Epithelial cell of proximal tubule (primary cell): ENCODE measurements at places on chromosomes 7 and 10. TPM values are rescaled to one million over a fixed set of nuclear protein-coding genes. Genes with fewer than 3 reads are reported as not detected.

EBF3 gene
- total RNA-seq: not detected in 2 replicates

GPR158 gene
- not detected in 2 replicates for total RNA-seq

LIPK gene
- total RNA-seq: not detected in 2 replicates

RAB19 gene
- total RNA-seq: 2.7 and 3.6 TPM in 2 replicates

ST7 gene
- 13.8 and 19.4 TPM in 2 replicates for total RNA-seq

EN2 gene
- total RNA-seq: not detected in 2 replicates

ANKRD61 gene
- 0.12 TPM in 1 of 2 replicates, not detected in the other for total RNA-seq

DNA sequence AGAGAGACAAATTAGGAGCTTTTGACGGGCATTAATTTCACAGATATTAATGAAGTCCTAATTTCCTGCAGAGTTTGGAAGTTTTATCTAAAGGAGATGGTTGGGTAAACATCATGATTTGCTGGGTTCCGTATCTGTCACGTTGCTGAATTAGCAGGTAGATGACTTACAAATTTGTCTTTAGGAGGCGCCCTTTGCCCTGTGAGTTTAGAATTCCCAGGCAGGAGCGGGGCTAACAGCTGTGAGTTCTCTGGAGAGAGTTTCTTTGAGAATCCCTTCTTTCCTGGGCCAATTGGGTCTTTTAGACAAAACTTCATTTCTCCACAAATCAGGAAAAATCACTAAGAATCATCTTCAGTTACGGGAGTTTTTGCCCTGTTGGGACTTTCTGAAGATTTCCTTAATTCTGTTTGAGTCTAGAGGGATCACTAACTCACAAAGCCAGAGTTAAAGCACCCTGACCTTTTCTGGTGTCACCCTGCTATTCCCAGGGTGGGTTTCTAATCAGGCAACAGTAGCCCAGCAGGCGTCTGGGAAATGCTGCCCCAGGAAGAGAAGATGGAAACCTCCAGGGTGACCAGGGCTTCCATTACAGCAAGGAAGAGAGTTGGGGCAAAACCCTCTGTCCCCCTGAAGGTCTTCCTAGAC, 63.7 kb downstream of the PRKCQ start:
- DNase-seq: no peak

DNA sequence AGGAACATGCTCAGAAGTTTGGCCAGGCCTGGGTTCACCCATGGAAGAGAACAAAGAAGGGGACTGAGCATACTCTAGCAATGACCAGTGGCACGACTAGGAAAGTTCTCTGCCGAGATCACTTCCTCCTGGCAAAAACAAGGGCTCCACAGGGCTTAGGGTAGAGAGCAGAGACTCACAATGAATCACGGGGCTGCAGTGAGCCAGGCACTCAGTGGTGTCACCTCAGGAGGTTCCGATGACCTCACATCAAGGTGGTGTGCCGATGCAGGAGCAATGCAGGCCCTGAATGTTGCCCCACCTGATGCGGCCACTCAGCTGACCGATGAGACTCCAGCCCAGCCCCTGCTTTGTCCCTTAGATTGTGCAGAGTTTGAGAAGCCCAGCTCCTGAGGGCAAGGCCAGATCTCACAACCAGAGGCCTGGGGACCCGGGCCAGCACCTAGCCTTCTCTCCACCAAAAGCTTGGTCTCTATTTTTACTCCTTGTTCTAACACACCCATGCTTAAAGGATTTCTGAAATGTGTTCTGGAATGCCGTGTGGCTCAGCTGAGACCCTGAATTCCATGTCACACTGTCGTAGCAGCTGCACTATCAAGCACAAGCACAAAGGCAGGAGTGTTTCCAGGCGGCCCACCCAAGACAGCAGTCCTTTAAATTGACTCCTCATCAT, 60.9 kb downstream of the COBL start:
- peak; percentile 22 for DNase-seq

- DNase-seq: no peak
Observed at GRCh38 chr10:76177936-76178335, 746.5 kb downstream of the LRMDA start.

GRCh38 chr7:48042216-48042615, 6.9 kb downstream of the C7orf57 start:
- DNase-seq: no peak

GRCh38 chr7:122802301-122802751, 83.9 kb downstream of the CADPS2 start:
- DNase-seq: no peak

GRCh38 chr7:121330053-121330833, 1.4 kb downstream of the WNT16 start:
- DNase-seq: no peak

- DNase-seq: no peak
Observed at GRCh38 chr7:52799817-52800216, 235.6 kb upstream of the POM121L12 start.

- no peak for DNase-seq
Observed at GRCh38 chr7:27203964-27204594, 4.2 kb upstream of the HOXA13 start.

DNA sequence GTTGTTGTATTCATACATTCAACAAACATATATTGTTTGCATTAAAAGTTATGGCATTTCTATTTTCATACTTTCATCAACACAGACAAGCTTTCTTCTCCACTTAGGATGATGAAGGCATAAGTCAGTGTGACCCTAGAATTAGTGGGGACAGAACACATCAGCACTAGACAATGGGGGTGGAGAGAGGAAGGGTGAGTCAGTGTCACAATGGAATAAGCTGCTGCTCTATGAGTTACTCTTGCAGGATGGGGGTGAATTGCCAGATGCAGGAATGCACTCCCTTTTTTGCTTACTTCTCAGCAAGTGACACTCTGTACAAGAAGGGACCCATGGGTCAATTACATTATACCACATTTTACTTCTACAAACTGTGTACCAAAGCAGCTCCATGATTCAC, 74.0 kb downstream of the DGKI start:
- no peak for DNase-seq

- DNase-seq: no peak
Observed at GRCh38 chr7:51366930-51367613, 50.5 kb upstream of the COBL start.

DNA sequence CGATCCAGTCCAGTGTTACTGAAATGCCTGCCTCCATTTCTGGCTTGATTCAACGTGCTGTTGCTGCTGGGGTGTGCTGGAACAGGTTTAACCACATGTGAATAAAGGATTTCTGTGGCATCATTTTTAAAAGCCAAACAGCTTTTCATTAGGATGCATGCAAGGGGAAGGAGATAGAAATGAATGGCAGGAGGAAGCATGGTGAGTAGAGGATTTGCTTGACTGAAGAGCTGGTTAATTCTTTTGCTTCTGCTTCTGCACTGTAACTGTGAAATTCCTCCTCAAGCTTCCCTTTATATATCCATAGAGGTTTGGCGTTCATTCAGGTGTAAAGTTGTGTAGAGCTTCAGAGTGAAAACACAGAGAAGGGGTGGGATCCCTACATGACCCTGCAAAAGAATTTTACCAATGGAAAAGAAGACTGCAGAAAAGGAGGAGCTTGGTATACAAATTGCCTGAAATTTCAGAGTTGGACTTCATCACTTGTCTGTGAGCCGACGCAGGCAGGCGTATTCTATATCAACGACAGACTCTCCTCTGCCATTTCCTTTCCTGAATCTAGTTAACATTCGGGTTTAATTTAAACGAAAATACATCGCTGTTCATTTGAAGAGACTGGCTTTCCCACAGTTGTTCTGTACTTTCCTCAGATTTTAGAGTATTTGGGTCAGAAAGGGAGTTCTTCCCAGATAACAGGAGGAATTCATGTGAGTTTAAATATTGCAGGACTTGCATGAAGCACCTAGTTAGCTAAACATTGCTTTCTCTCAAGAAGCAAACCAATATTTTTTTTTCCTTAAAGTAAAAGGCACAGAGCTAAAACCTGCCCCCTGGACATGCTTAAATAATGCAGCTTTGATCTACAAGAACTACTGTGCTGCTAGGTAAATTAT, at the start of gene SOSTDC1:
TSS of gene SOSTDC1 (minus strand) at position 270 of the 893 bp plus-strand sequence. CDS start at position 200, 70 bp downstream.
- peak; percentile 4 for DNase-seq

DNA sequence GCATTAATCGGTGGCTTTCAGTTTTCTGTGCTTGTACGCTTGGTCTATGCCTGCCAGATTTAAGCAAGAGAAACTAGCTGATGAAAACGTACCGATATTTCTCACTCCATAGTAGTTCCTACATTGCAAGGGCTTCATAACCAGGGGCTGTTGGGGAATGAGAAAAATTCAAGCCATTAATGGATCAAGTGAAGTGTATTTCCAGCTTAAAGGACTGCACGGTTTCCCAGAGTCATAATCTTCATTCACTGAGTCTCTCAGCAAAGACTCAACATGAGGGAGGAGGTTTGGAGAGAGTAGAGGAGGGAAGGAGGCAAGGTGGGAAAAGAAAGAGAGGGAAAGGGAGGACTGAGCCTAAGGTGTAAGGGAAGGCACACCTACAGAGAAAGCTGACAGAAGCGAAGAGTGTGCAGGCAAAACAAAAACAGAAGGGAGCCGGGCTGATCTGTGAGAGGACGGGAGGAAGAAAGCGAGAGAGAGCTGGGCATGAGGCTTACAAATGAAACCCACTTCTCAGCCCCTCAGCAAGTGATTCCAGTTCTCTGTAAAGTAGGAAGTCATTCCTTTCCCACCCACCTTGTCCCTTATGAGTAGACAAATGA, 625 bp downstream of the GIMAP2 start:
- no peak for DNase-seq

GRCh38 chr7:15332956-15333355, 228.9 kb downstream of the AGMO start:
- no peak for DNase-seq

- DNase-seq: no peak
Observed at GRCh38 chr7:109094-109493, 83.3 kb upstream of the FAM20C start.

GRCh38 chr10:59792812-59793211, 39.6 kb upstream of the MRLN start:
- no peak for DNase-seq

GRCh38 chr7:44144426-44144967, 3.4 kb upstream of the MYL7 start:
- DNase-seq: no peak

DNA sequence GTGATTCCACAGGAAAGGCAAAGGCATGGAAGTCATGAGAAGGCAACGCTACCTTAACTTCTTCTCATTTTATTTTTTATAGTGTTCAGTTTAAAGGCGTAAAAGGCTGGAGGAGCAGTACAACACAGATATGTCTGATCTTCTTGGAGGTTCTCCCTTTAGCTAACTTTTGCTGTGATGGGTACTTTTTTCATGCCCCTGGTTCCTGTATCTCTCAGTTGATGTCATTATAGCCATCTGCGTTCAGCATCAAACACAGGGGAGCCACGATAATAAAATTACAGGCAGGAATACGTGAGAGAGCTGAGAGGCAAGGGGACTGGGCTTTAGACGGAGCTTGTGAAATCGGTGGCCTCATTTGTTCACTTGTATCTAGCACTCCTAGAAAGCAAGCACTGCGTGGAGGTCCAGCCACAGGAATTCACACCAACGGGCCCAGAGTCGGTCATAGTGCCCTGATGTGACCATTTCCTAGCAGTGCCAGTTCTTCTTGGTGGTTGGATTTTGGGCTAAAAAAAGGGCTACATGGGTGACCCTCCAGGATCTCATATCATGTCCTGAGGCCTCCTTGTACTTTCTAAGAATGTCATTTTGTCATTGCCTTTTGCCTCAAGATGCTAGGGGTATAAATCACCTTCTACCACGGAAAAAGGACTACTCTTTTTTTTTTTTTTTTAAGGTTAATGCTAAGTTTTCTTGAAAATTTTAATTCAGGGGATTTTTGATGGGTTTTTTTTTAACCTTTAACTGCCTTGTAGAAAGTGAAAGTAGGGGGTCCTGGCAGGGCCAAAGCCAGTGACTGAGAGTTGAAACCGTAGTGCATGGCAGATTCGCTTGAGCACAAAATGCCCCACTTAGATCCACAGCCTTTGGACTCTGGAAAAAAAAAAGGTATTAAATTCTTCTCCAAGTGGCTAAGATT, 191.5 kb downstream of the CELF2 start:
- DNase-seq: no peak

DNA sequence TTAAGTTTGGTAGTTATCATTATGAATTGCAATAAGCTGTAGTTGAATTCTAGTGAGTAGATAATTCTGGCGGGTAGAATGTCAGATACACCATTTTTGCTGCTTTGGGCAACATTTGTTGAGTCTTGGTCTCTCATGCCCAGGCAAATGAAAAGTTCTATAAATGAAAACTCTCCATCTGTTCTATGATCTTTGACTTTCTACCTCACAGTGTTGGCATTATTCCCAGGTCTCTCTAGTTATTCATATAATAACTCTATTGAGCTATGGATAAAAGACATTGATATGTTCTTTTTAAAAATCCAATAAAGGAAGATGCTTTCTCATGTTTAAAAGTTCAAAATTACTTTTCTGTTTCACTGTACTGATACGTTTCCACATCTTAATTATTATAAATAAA, 415.3 kb upstream of the SEMA3D start:
- no peak for DNase-seq

DNA sequence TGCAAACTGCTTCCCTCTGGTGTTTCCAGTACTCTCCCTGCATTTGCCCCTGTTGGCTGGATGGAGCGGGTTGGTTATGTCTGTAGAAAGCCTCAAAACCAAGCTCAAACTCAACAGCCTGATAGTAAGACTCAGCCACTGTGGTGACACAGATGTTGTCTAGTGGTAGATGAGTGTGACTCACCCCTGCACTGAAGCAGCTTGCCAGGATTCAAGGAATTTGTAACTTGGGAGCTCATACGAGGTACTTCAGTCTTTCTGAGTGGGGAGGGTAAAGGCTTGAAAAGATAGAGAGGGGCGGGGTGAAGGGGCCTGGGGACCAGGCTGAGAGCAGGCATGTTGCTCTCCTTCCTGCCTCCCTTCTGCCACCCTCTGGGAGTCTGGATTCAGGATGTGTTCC, 22.9 kb upstream of the AQP1 start:
- DNase-seq: peak; percentile 39

- no peak for DNase-seq
Observed at GRCh38 chr7:2066251-2066919, 166.4 kb downstream of the MAD1L1 start.
